Stimulated activated CD8-positive, alpha-beta memory T cell treated with anti-CD3 and anti-CD28 coated beads, Interleukin-15, amount 100 ng/mL, for 48 hours (primary cell): ENCODE measurements at places on chromosomes 5 and 9.

- DNase-seq: no peak
These were observed 78.8 kb upstream of the TNFAIP8 start for GRCh38 chr5:119276978-119277377.

DNA sequence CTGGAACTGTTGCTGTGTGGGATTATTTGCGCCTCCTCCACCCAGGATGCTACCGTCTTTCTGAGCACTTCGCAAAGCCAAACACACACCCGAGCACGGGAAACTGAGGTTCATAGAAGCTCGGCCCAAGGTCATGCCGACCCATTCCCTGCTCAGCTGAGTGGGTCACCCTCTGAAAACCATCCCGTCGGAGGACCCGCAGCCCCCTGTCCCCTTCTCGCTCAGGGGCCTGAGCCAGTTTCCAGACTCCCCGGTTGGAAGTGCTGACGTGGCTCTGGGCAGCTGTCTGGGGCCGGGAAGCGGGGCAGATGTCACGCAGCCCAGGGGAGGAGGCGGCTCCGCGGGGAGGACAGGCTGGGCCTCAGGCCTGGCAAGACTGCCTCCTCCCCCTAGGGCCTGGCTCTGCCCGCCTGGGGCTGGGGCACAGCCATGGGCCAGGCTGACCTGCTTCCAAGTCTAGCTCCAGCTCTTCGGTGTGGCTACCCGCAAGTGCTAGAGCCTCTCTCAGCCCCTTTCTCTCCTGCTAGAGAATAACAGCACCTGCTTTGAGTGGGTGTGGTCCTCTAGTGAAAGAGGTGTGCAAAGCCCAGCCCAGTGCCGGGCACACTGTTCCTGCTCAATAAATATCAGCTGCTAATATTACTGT lies 9.9 kb upstream of the CXXC5 start:
- no peak for DNase-seq

DNA sequence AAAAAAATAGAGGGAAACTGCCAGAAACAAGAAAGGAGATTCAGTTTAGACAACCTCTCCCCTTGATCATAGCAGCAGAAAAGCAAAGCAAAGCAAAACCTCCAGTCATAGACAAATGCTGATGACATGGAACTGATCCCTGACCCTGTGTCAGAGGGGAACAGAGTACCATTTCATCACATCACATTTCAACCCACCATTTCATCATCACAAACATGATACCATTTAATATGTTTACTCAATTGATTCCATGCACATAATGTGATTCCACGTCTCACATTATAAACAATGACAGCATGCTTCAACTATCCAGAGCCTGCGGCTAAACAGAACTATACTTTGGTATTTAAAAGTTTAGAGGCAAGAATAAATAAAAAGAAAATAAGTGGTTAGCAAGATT lies 28.7 kb upstream of the ACOT12 start:
- no peak for DNase-seq

- DNase-seq: no peak
These were observed 3.3 kb upstream of the GOLM1 start for GRCh38 chr9:86102626-86103025.

DNA sequence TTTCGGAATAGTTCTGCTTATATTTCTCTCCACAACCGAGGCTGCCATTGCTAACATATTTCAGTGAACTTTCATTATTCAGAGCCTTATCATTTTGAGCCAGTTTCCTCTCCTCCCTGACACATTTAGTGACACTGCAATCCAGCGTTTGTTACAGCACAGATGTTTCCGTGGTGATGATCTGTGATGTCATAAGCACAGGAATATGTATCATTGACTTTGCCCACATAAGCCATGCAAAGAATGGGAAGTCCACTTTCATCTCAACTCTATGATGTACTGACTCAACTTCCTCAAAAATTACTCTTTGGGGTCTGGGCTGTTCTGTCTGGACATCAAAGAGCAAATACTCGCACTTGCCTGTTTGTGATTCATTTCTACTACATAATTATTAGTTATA lies 291.8 kb downstream of the EBF1 start:
- no peak for DNase-seq

- no peak for DNase-seq
These were observed 16.7 kb downstream of the IFNB1 start for GRCh38 chr9:21060919-21061561.

DNA sequence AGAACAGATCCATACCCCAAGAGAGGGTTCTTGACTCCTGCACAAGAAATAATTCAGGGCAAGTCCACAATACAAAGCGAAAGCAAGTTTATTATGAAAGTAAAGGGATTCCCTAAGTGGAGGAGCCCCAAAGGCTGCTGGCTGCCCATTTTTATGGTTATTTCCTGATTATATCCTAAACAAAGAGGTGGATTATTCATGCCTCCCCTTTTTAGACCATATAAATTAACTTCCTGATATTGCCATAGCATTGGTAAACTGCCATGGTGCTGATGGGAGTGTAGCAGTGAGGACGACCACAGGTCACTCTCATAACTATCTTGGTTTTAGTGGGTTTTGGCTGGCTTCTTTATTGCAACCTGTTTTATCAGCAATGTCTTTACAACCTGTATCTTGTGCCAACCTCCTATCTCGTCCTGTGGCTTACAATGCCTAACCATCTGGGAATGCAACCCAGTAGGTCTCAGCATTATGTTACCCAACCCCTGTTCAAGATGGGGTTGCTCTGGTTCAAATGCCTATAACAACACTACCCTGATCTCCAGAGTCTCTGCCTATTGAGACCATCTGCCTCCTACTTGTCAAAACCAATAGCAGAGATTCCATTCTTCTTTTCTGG lies 154.4 kb upstream of the GRAMD2B start:
- DNase-seq: no peak

DNA sequence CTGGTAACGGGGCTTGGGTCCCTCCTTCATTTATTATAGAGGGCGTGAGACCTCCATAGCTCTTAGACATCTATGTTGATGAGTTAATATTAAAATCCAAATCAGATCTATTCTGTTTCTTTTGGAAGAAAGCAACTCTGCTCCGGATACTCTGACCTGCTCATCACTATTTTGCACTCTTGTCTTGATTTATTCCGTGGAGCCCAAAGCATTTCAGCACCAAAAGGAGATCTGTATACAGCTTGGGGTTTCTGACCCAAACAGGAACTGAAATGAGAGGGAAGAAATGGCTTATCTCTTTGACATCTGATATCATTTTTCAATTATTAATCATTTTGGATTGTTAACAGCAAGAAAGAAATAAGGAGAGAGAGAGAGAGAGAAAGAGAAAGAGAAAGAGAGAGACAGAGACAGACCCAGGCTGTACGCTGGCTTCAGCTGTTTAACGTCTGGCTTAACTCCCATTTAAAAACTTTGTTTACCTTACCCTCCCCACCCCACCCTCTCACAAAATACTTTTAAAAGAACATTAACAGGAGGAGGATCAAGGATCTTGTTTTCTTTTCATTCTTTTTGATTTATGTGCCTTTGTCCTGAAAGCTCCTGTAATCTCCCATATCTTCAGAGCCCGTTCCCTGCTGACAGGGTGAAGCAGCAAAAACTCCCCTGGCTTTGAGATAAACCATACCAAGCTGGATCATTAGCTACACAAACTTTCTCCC lies 231.4 kb upstream of the TUT7 start:
- no peak for DNase-seq

- DNase-seq: no peak
These were observed 1042.3 kb downstream of the CDH12 start for GRCh38 chr5:21810737-21811316.

DNA sequence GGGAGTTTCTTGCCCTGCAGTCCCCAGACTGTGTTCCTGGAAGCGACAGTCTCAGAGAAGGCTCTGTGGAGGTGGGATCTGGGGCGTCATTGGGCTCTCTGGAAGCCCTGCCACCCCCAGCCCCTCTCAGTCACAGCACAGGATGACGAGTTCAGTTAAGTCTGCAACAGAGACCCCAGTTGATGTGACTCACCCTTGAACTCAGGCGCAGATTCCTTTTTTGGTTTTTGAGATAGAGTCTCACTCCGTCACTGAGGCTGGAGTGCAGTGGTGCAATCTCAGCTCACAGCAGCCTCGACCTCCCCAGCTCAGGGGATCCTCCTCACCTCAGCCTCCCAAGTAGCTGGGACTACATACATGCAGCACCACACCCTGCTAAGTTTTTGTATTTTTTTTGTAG lies 8.3 kb downstream of the HRH2 start:
- DNase-seq: no peak

DNA sequence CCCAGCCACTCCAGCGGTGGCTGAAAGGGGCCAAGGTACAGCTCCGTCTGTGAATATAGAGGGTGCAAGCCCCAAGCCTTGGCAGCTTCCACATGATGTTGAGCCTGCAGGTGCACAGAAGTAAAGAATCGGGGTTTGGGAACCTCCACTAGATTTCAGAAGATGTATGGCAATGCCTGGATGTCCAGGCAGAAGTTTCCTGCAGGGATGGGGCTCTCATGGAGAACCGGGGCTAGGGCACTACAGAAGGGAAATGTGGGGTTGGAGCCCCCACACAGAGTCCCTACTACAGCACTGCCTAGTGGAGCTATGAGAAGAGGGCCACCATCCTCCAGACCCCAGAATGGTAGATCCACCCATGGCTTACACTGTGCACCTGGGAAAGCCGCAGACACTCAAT lies 23.2 kb downstream of the CCDC125 start:
- DNase-seq: no peak

GRCh38 chr5:178469011-178469974 lies 120.9 kb downstream of the COL23A1 start:
- DNase-seq: no peak

DNA sequence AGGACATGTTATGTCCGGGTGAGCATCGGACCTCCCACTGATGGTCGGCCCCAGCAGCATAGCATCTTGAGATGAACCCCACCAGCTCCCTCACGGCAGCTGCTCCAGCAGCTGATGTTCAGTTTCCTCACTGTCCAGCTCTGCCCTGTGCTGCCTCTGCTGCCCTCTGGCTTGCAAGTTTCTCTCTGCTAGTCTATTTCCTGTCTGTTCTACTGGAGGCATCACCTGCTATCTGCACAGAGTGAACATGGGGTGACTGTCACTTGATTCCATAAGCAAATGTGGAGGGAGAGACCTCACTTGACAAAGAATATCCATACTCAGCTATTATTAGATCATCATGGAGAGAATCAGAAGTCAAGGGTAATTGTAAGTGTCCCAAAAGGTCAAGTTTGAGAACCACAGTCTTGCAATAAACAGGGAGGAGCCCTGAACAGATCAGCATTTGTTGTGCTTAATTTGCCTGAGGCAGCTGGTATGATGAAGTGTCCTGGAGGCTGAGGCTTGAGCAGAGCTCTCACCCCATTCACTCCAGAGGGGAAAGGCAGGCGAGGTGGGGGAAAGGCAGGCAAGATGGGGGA lies 702.8 kb downstream of the SEMA5A start:
- DNase-seq: no peak

DNA sequence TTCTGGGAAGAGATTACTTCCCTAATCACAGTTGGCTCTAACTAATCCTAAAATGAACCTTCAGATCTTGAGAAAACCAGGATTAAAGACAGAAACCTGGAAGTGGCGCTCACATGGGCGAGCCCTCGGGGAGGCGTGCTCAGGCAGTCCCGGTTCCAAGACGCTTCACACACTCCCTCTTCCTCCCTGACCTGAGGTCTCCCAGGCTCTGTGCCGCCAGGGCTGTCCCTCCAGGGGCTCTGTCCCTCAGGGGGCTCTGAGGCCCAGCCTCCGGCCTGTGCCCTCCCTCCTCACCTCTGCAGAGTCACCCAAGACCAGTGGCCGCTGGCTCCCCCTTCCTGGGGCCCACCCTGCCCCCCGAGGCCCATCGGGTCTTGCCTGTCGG lies 10.2 kb downstream of the SLC9A3 start:
- no peak for DNase-seq

DNA sequence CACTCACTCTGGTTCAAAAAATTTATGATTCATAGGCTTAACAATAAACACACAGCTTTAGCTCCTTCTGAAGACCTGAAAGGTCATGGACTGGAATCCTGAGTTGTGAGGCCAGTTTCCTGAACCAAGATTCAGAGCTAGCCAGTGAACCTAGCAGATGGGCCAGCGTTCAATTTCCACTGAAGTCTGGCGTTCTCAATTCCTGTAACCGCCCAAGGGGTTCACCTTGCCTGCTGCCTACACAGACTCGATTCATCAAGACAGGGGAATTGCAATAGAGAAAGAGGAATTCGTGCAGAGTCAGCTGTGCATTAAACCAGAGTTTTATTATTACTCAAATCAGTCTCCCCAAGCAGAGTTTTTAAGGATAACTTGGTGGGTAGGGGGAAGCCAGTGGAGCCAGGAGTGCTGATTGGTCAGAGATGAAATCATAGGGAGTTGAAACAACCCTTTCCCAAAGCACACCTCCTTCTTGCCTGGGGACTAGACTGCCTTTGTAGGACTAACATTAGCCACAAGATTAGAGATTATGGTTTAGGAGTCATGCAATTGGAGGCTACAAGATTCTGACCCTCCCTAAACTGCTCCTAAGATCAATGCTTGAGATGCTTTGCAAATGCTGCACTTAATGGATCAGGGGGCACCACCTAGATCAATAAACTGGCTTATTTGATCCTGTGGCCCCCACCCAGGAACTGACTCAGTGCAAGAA lies 117.5 kb upstream of the SHB start:
- no peak for DNase-seq
